ENCODE measurements at places on chromosomes 1 and 21.

DNA sequence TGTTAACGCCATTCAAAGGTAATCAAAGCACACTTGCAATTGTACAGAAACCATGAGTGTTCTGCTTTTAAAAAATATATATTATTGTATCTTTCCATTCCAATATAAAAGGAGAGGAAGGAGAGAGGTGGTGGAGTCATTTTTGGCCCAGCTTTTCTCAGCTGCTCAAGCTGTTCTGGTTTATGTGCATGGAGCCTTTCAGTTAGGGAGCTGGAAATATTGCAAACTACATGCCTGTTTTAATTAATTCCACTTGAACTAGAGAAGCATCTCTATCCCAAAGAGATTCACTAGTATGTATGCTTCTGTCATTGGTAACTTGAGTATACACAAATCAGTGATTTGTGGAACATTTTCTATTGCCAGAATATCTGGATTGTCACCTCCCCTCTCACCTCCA is 28.5 kb upstream of the C1orf105 start:
- DNase-seq: no peak

DNA sequence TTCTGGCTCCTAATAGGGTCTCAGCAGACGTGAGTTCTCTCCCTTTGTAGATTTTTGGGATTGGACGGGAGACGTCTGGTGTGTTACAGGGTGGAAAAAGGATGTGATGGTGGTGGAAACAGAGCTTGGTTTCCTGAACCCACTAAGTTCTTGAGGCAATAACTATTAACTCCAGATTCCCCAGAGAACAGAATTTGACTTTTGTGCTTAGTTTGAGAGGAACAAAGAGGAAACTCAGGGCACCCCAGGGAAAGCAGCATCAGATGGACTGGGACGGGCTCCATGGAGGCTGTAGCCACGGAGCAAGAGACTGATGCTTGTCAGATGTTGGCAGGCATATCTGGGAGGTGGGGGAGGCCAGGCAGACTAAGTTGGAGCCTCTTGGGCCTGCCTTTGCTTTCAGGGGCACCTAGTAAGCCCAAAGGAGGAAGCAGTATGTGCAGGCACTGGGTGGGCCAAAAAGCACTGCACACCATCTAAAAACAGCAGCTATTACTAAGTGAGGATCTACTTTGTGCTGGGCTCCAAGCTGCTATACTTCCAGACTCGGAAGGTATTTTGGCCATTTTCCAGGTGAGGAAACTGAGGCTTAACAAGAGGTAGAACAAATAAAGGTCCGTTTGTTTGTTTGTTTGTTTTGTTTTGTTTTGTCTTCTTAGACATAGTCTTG is 66.9 kb downstream of the EPHB2 start:
- DNase-seq: no peak

DNA sequence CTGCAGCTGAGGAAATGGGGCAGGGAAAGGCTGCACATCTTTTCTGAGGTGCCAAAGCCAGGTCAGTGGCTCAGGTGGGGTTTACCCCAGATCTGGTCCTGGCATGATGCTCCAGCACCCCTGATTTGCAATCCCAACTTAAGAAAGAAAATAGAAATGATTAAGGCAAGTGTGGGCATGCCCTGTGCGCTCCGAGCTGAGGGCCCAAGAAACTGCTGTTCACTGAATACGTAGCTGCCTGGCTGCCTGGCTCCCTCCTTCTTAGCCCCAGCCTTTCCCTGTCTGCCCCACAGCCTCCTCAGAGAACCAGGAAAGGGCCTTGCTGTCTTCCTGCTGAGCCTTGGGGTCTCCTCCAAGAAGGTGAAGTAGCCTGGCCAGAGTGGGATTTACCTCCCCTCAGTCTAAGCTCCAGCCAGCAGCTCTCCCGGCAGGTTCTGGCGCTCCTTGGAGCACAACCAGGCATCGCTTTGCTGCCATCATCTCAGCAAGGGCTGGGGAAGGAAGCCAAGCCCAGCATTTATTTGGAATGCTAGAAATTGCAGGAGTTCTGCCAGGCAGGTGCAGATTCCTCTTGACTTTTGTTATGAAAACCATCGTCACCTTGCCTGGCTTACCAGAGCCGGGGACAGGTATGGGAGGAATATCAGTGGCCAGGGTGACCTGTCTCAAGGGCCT is 51.3 kb upstream of the SELENON start:
- DNase-seq: no peak

DNA sequence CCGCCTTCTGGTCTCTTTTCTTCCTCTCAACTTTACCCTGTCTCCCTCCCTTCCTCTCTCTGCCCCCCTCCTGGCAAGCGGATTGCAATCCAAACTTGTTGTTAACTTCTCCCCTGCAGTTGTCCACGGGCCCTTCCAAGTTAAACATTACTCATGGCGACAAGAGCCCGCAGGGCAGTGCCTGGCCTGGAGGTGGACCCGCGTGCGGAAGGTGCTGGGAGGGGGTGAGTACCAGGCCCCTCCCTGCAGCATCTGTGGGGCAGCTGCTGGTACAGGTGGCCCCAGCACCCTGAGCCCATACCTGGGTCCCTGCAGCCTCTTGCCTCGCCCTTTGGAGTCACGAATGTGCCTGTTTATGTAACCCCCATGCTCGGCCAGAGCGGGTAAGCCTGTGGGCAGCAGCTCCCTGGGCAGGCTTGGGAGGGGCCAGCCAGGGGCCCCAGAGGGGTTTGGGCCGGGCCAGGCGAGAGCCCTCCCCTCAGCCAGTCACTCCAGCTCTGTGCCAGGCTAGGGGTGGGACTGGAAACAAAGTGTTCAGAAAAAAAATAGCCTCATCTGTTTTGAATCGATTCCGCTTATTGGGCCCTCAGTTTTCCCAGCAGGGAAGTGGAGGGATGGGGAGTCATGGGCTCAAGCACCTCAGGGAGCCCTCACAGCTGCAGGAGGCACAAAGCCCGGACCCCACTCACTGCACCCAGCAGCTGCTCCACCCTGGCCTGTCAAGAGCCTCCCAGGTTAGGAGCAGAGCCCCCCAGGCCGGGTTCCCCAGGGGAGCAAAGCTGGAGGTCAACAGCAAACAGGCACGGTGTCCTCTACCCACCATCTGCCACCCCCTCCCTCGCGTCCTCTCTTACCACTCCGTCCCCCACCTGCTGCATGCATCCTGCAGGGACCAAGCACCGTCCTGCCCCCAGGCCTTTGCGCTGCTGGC is 14.0 kb upstream of the FAAP20 start:
- DNase-seq: no peak

DNA sequence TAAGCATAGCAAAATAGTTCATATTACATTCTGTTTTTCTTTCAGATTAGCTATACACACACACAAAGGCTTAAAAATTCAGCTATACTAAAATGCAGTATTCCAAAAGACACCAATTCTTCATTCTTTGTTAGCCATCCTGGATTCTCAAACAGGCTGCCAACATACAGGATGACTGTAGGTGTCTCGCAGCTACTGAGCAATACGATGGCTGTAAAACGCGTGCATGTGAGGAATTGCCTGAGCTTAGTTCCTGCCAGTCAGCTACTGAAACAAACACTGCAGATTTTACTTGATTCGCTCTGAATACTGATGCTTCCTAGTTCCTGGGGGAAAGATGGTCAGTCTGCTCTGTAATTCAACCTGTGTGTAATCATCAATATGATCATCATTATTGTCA is 24.7 kb upstream of the HMGN1 start:
- DNase-seq: peak; percentile 34

Data from CD8-positive, alpha-beta T cell (primary cell).